Cortex of kidney (tissue), 1 donor: ENCODE measurements at places on chromosomes 3 and 15.

- DNase-seq: no peak
These were observed 199.3 kb downstream of the MEIS2 start for GRCh38 chr15:36901012-36901411.

DNA sequence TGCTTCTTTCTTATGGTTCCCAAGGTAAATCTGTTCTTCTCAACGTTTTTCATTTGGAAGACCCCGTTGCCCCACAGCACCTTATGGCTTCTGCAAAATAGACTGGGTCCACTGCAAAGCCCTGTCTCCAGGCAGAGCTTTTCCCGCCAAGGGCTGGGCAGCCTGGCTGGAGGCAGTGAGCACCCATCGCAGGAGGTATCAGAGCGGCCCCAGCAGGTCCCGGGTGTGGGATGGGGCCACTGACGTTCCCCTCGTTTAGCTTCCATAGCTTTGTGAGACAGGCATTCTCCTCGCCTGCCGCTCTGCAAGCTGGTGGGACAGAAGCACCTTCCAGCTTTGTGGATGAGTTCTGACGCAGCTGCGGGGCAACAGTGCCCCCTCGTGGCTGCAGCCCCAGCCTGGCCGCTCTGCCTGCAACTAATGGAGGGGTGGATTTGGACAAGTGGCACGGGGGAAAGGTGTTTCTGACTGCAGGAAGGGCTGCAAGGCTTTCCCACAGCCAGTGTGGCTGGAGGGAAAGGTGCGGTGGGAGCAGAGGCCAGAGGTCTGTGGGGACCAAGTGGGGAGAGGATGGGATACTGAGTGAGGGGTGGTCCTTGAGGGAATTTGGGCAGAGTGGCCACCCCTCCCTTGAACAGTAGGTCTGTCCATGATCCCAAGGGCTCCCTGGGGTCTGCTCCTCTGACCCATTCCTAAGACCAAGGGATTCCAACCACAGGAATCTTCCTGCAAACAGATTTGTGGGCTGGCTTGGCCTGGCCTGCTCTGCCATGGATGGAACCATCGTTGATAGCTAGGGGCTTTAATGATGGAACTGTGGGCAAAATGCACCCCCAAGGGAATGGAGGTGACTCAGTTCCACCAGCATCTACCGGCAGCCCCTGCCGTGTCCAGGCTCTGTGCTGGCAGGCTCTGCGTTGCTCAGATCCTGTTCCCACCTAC lies 99.4 kb downstream of the FBLN2 start:
- DNase-seq: no peak

- DNase-seq: no peak
These were observed 593 bp downstream of the FAM219B start for GRCh38 chr15:74906067-74906449.

DNA sequence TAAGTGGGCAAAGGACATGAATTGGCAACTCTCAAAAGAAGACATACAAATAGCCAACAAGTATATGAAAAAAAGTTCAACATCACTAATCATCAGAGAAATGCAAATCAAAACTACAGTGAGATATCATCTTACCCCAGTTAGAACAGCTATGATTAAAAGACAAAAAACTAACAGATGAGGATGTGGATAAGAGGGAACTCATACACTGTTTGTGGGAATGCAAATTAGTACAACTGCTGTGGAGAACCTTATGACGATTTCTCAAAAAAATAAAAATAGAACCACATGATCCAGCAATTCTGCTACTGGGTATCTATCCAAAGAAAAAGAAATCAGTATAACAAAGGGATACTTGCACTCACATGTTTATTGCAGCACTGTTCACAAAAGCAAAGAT lies 28.6 kb downstream of the NEK10 start:
- no peak for DNase-seq

- no peak for DNase-seq
These were observed 25.6 kb downstream of the SLC7A14 start for GRCh38 chr3:170560296-170560695.

GRCh38 chr3:108106031-108106430 lies 15.2 kb upstream of the CD47 start:
- DNase-seq: no peak

- DNase-seq: no peak
These were observed 3.4 kb upstream of the DISP2 start for GRCh38 chr15:40354408-40355171.

DNA sequence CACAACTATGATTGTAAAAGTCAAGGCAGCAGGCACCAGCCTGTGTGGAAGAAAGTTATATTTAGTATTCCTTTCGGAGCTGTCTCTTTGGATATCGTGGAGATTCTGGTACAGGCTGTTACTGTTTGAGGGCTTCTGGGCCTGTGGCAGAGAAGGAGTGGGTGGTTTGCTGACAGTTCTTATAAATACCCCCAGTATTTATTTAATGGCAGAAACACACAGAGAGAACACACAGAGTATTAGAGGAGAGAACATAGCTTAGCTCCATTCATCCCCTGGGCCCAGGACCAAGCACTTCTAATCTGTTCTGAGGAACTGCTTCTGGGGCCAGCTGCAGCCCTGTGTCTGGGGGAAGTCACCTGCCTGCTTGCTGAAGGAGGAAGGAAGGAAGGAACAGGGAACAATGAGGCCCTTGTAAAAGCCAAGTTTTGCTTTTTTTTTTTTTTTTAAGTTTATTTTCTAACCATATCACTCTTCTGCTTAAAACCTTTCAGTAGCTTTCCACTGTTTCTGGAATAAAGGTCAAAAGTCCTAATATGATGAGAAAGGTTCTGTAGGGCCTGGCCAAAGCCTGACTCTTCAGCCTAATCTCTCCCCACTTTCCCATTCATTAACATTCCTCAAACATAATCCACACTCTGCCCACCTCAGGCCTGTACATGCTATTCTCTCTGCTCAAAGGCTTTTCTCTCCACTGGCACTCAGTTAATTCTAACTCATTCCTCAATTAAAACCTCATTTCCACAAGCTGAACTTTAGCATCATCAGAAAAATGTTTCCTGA lies 11.8 kb upstream of the PP2D1 start:
- no peak for DNase-seq

- no peak for DNase-seq
These were observed 80.1 kb downstream of the EBLN2 start for GRCh38 chr3:73141525-73141924.

DNA sequence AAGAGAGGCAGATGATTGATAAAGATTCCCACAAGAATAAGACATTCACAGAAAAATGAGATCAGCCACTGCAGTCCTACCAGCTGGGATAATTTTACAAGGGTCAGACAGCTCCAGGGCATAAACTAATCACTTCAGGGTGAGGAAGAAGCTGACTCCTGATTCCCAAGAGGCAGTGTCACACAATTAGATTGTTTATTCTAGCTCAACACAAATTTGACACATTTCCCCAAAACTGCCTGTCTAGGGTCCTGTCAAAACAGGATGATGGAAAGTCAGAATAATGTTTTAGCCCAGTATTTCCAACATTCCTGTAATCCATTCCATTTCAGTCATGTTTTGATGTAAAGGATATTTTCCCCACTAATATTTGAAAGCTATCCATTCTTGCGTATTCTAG lies 110.8 kb downstream of the TNIK start:
- DNase-seq: no peak

DNA sequence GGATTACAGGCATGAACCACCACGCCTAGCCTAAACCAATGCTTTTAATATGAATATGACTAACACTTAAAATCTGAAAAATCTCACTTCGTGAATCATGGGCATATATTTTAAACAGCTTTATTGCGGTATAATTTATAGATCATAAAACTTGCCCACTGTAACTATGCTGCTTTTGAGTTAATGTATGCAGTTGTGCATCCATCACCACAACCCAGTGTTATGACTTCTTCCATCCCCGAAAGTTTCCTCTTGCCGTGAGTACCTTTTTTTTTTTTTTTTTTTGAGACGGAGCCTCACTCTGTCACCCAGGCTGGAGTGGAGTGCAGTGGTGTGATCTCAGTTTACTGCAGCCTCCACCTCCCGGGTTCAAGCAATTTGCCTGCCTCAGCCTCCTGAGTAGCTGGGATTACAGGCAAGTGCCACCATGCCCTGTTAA lies 7.1 kb downstream of the KAT2B start:
- DNase-seq: no peak

- DNase-seq: no peak
These were observed 4.4 kb upstream of the DLG1 start for GRCh38 chr3:197302696-197303341.

DNA sequence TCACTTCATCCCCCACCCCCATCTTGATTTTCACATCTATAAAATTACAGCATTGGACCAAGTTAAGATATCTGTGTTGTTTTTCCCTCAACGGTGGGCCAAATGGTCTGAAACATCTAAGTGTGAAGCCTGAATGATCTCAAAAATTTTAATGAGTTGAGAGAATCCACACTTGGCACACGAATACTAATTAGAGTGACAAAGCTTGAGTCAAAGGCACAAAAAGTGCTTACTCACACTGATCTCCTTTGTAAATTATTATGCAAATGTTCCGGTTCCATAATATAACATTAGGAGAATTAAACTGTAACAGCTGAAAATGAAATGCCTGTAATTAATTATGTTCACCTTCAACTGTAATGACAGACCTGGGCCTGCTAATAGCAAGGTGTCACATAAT lies 33.6 kb downstream of the GPR176 start:
- DNase-seq: no peak

- no peak for DNase-seq
These were observed 169.6 kb upstream of the GADL1 start for GRCh38 chr3:31064021-31064420.

GRCh38 chr3:183895296-183895695 lies 10.6 kb upstream of the PARL start:
- DNase-seq: no peak

GRCh38 chr3:125098611-125099291 lies 43.0 kb upstream of the HEG1 start:
- no peak for DNase-seq

DNA sequence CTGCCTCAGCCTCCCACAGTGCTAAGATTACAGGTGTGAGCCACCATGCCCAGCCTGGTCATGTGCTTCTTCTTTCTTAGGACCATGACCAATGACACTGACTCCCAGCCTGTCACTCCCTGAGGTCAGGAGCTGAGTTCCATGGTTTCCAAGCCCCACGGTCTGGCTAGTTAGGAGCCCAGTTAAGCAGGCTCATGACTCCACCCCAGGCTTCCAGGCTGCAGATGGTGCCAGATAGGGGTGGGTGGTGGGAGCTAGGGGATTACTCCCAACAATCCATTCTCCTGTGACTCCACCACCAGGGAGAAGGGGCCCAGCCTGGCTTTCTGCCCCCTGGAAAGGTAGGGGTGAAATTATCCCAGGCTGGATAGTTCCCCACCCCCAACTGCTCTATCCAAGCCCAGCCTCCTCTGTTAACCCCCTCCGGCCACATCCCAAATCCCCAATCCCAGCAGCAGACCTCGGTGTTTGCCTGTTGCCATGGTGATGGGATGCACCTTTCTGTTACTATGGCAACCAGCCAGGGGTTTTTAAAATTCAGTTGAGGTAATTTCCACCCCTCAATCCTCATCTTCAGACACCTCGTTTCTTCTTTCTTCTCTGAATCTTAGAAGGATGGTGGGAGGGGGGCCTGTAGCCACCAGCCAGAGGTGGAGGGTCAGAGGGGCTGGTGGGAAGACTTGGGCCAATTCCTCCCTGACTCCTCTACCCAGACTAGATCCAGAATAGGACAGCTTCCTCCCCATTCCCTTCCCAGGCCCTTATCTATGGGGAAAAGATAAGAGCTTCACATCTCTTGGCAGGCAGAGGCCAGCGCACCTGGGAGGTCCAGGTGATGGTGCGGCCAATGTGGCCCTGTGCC lies 22.5 kb upstream of the SEMA3F start:
- DNase-seq: no peak

GRCh38 chr15:91318931-91319330 lies 218.9 kb downstream of the SV2B start:
- no peak for DNase-seq

DNA sequence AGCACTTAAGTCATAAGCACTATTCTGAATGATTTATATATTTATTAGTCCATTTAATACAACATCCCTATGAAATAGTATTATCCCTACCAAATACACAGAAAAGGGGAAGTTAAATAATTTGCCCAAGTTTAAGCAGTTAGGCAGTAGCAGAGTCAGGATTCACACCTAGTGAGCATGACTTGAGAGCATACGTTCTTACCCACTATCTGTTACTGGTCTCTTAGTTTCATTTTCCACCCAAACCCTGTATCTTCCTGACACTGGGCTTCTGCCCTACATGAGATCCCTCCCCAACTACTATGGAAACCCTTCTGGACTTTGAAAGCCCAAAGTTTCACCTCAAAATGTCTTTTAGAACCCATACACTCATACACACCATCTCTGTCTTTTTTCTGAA lies 4.4 kb upstream of the ATOSA start:
- no peak for DNase-seq

DNA sequence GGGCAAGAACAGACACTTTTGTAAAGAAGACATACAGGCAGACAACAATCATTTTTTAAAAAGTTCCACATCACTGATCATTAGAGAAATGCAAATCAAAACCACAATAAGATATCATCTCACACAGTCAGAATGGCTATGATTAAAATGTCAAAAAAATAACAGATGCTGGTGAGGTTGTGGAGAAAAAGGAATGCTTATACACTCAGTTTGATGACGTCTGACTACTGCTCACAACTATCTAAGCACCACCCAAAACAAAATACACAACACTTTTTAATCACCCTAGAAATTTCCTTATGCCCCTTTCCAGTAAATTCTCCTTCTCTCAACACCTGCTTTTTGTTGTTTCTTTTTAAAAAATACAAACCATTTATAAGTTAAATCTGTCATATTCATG lies 228.8 kb downstream of the ISL2 start:
- DNase-seq: no peak

- DNase-seq: no peak
These were observed 67.8 kb upstream of the ICE2 start for GRCh38 chr15:60546744-60547143.

DNA sequence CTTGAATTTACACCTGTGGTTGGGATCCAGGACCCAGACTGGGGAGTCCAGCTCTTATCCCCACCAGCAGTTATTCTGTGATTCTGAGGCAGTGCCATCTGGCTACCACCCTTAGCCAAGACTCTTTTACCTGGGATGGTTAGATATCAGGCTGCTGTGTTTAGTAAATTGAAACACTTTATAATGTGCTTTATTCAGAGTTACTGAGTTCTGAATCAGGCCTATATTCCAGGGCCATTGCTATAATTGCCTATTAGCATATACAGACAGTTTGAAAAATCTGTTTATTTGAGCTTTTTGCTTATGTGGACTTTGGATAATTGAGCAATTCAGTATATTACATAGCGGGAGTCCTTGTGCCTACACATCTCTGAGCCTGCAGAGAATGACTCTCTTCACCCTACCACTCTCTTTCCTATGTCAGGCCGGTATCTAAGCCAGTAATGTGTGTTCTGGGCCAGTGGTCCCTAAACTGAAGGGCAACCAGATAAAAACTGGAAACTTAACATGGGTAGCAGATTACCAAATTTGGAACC lies 45.4 kb upstream of the TRAK1 start:
- DNase-seq: no peak

- no peak for DNase-seq
These were observed 11.5 kb downstream of the ITPR1 start for GRCh38 chr3:4504340-4505261.

GRCh38 chr3:182258538-182259177 lies 534.6 kb upstream of the ATP11B start:
- DNase-seq: no peak
